ENCODE measurements at places on chromosomes 12 and 14. TPM values are rescaled to one million over a fixed set of nuclear protein-coding genes. Genes with fewer than 3 reads are reported as not detected.

Gene BCAT1
- total RNA-seq: 243 TPM

Gene FOXA1
- not detected for total RNA-seq

Gene HECTD4
- 18.9 TPM for total RNA-seq

Gene PAPLN
- 5.1 TPM for total RNA-seq

Gene GPN3
- 17.1 TPM for total RNA-seq

Gene CPNE8
- 15.7 TPM for total RNA-seq

Gene HIP1R
- total RNA-seq: 25.7 TPM

Gene OR6C4
- not detected for total RNA-seq

Gene SIX6
- not detected for total RNA-seq

Gene CLSTN3
- 20.7 TPM for total RNA-seq
